ENCODE measurements at places on chromosomes 2 and 18.

DNA sequence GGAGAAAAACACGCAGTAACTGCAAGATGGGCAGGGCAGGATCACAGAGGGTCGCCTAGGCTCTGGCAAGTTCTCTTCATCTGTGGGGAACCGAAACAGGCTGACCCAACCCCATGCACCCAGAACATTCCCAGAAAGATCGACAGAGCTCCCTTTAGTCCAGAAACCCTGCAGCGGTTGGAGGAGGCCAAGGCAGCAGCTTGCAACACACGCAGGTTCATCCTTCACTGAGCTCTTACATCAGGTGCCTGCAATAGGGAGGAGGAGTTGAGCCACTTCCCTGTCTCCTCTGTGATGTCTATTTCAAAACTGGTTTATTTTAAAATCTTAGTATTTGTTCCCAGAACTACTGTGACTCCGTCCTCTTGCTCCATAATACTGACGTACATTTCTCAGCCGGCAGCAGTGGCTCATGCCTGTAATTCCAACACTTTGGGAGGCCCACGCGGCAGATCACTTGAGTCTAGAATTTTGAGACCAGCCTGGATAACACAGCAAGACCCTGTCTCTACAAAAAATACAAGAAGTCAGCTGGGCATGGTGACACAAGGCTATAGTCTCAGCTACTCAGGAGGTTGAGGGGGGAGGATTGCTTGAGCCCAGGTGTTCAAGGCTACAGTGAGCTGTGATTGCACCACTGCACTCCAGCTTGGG is 11.5 kb upstream of the SLC11A1 start:
- no peak for DNase-seq

DNA sequence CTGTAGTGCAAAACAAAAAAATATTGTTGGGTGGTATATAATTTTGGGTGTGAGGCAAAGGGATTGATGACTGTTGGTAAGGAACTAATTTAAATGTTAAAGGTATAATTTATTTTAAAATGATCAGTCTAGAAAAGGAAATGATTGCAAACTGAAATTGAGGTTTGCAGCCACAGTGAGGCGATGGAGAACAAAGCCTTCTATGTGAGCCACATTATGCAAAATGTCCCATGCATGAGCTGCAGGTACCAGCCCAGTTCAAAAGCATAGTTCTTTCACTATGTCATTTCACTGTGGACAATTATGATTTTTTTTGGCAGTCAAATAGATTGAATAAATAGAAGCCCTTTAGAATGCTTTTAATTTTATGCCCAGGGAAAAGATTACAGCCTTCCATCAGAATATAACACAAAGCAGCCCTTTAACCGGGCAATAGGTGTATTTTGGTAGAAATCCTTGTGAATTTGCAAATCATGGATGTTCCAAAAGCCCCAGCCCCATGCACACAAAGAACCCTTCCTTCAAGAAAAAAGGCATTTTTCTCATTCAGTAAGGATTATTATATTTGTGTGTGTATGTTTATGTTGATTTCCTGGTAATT is 1.7 kb downstream of the MAP2 start:
- no peak for DNase-seq

DNA sequence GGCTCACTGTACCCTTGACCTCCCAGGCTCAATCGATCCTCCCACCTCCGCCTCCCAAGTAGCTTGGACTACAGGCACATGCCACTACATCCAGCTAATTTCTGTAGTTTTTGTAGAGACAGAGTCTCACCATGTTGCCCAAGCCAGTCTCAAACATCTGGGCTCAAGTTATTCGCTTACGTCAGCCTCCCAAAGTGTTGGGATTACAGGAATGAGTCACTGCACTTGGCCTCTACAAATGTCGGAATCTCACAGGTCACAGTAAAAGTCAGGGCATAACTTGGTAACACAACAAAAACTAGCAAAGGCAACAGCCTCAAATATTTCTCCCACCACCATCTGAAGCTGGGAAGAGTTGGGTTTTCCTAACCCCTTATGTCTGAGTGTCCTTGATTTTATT is 25.3 kb downstream of the SCG2 start:
- DNase-seq, result no peak

GRCh38 chr2:1979138-1979537 is 234.8 kb upstream of the PXDN start:
- no peak for DNase-seq

- no peak for DNase-seq
These were observed 119.3 kb downstream of the GLI2 start for GRCh38 chr2:120854766-120855530.

DNA sequence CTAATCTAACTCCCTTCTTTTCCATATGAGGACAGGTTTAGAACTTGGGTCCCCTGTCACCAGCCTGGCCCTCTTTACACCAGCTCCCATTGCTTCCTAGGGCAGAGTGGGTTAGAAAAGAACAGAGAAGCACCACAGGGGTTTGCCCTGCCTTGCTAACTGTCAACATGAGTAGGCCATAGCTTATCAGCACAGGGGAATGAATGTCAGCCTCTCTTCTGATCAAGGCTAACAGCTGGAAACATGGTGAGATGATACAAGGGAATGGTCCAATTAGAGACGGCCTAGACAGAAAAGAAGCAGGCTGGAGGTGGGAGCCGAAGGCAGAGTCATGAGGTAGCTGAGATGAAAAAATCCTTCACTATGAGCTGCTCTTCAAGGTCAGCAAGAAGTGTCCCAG is 189.4 kb upstream of the ACAA2 start:
- DNase-seq, result no peak

DNA sequence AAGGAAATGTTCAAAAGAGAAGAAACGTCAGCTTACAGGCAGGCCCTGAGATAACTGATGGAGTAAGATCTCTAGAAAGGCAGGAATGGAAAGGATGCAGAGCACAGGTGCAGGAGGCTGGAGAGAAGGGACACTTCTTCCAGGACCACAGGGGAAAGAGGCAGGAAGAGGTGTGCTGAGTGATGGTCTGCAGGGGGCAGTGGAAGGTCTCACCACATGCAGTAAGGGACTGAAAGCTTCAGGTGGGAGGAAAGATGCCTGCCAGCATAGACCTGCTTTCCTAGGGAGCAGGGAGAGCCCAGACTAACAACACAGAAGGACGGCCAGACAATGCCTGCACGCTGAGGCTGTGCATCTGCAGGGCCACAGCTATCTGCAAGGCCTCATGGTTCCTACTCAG is 156.8 kb downstream of the L3MBTL4 start:
- DNase-seq, result no peak

- DNase-seq, result no peak
These were observed 300.3 kb downstream of the CYRIA start for GRCh38 chr2:16365366-16365765.

DNA sequence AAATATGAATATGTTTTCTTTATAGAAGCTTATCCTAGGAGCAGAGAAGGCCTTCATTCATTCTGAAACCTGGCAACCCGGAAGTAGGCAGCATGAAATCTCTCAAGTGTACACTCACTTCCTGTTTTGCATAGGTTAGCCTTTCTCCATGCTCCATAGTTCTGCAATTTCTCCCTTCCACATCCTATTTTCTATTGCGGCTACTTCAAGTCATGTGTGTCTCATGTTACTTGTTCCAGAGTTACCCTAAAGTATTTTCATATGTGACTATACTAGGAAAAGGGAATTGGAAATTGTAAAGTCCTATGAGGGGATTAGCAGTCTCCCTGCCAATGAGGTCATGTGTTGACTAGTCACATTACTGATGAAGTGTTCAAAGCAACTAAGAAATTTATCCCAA is 320.6 kb downstream of the NCKAP5 start:
- no peak for DNase-seq

DNA sequence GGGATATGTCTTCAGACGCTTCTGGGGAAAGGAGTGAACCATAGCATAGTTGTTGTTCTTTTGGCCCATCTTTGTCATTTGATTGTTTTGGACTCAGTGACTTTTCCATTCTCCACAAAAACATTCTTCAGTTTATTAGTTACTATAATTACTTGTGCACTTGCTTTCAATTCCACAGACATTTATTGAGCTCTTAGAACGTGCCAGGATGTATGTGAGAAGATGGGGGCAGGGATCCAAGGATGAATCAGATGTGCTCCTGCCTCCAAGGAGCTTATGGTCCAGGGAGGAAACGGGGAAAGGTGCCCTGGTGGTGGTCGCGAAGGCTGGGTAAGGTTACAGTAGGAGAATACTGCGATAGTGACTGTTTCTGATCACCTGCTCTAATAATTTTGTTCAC is 6.9 kb upstream of the SLC4A3 start:
- no peak for DNase-seq

GRCh38 chr2:65064728-65065552 is 8.7 kb downstream of the CEP68 start:
- DNase-seq, result peak; percentile 63

GRCh38 chr2:126881591-126881990 is 17.1 kb upstream of the TEX51 start:
- DNase-seq, result no peak

DNA sequence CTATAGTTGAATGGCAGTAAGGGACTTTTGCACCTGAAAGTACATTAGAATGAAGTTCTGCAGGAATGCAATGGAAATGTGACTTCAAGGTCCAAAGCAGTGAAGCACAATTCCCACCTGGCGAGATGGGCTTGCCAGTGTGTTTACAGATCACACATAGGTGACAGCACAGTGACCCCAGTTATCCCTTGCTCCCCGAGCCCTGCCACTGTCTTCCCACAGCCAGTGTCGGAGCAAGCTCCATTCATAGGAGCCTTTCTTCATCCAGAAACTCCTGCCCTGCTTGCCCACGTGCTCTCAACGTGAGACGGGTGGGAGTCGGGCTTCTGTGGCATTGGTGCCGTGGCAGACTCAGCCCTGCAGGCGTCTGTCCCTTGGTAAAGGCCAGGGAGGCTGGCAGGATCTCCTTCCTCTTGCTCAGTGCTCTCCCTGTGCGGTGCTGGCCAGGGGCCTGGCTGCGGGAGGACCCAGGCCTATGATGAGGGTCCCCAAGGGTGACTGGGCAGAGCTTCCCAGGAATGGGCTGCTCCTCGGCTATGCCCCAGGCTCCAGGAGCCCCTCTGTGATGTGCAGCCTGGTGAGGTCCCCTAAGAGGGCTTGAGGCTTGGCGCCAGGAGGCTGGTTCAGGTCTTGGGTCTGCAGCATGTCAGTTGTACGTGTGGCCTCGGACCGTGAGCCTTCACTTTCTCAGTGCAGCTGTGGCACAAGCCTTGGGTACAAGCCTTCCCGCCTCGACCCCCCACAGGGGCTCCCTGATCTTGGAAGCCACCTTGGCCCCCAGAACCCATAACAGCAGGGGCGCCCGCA is 40.2 kb downstream of the SNED1 start:
- no peak for DNase-seq

DNA sequence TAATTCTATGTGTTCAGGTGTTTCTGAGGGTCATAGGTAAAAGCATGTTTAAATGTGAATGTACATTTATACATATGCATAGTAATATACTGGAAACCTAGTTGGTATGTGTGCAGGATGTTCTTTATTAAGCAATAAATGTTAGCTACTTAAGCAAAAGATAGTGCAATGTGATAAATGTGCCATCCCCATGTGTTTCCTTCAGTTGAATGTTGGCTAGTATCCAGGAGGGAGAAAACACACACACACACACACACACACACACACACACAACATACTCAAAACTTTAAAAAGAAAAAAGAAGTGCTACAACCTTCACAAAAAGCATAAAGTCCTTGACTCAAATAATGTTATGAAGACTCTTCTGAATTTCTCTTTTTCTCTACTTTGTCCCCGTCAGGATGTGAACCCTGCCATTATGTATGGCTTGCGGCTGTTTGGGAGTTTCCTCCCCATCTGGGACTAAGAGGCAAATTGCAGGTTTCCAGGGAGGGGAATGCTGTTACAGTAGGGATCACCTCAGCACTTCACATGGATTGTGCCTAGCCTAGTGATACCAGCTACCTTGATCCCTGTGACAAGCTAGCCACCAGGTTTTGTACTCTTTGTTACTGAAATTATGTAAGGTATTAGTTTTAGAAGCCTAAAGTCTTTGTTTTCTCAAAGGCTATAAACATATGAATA is 82.6 kb downstream of the IKZF2 start:
- no peak for DNase-seq

- no peak for DNase-seq
These were observed 36.0 kb downstream of the ARHGEF4 start for GRCh38 chr2:130872741-130873125.

DNA sequence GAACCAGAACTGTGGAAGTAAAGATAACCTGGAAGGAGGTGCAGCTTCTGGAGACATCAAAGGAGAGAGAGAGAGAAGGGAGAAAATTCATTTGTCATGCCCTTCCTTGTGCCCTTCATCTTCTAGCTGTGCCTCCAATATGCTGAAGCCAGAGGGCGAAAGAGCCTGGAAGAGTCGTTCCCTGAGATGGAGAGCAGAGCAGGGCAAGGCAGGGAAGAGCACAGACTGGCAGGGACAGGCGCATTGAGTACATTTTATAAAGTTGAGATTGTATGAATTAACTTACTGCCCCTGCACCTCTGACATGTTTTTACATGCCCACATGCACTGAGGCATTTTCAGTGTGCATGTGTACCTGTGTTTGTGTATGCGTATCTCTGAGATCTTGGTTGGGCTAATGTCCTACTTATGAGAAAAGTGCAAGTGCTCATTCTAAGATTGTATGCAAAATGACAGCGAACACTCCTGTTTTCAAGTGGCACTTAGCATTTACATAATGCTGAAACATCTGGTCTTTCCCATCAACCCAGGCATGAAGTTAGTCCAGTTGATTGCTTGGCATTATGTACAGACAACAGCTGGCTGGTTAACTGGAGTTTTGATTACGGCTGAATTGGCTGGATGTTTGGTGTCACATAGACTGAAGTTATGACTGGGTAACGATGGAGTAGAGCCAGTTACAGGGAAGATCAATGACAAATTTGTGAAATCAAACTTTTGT is 23.7 kb upstream of the MMADHC start:
- DNase-seq, result no peak

DNA sequence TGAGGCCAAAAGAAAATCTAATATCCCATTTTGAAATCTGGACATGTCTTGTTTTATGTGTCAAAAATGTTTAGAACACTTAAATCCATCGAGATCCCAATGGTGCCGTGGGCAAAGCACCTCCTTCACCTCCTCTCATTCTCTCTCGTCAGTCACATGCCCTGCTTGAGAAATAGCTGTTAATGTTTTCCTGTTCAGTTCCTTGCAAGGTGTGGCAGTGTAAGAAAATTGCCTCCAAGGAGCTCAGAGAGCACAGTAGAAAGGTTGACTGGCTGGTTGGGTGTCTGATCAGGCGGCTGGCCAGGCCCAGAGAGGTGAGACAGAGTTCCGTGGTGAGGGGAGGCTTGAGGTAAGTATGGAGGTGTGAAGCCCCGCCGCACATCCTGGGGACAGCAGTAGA is 210.2 kb downstream of the TSN start:
- no peak for DNase-seq
